ENCODE measurements at places on chromosomes 12 and 14.

- no peak for DNase-seq
- no peak overlapping the region for H3K4me3 ChIP-seq
- no peak overlapping the region for H3K27ac ChIP-seq
- H3K27me3 ChIP-seq, result no peaks in the 10 kb centered on the region
- H3K36me3 ChIP-seq, result no peaks in the 10 kb centered on the region
These were observed 394.5 kb upstream of the ATP2B1 start for GRCh38 chr12:90102957-90103652.

GRCh38 chr12:124774462-124775167 lies 89.0 kb downstream of the SCARB1 start:
- no peaks in the 10 kb centered on the region for H3K27me3 ChIP-seq
- DNase-seq, result no peak
- H3K27ac ChIP-seq, result no peak overlapping the region
- H3K4me3 ChIP-seq, result no peak overlapping the region
- H3K4me1 ChIP-seq, result peaks cover 8% of the 10 kb centered on the region

- DNase-seq, result no peak
- H3K27ac ChIP-seq, result no peak overlapping the region
- no peak overlapping the region for H3K4me3 ChIP-seq
- H3K36me3 ChIP-seq, result peaks cover 34% of the 10 kb centered on the region
- H3K4me1 ChIP-seq, result peaks cover 8% of the 10 kb centered on the region
These were observed 4.1 kb downstream of the OXA1L start for GRCh38 chr14:22770481-22771187.

DNA sequence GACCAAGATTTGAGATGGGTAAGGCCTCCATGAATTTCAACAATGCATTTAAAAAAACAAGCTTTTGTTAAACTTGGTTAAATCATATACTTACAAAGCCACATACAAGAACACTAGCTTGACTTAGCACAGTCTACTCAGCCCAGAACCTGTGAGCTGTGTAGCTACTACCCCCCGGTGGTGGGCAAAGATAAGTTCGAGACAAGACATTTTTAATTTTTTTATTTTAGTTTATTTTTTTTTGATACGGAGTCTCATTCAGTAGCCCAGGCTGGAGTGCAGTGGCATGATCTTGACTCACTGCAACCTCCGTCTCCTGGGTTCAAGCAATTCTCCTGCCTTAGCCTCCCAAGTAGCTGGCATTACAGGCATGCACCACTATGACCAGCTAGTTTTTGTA lies 3.7 kb upstream of the NECAP1 start:
- H3K27me3 ChIP-seq, result no peaks in the 10 kb centered on the region
- H3K36me3 ChIP-seq, result no peaks in the 10 kb centered on the region
- DNase-seq, result no peak
- H3K4me1 ChIP-seq, result peaks cover 2% of the 10 kb centered on the region
- no peak overlapping the region for H3K27ac ChIP-seq

GRCh38 chr12:97943359-97943758 lies 480.8 kb downstream of the RMST start:
- H3K4me3 ChIP-seq, result no peak overlapping the region
- H3K27ac ChIP-seq, result no peak overlapping the region
- H3K27me3 ChIP-seq, result no peaks in the 10 kb centered on the region
- DNase-seq, result peak; percentile 17
- no peaks in the 10 kb centered on the region for H3K36me3 ChIP-seq

GRCh38 chr12:127381043-127381668 lies 885.8 kb upstream of the TMEM132C start:
- DNase-seq, result peak; percentile 69
- no peak overlapping the region for H3K27ac ChIP-seq
- H3K27me3 ChIP-seq, result no peaks in the 10 kb centered on the region
- H3K4me1 ChIP-seq, result no peaks in the 10 kb centered on the region

DNA sequence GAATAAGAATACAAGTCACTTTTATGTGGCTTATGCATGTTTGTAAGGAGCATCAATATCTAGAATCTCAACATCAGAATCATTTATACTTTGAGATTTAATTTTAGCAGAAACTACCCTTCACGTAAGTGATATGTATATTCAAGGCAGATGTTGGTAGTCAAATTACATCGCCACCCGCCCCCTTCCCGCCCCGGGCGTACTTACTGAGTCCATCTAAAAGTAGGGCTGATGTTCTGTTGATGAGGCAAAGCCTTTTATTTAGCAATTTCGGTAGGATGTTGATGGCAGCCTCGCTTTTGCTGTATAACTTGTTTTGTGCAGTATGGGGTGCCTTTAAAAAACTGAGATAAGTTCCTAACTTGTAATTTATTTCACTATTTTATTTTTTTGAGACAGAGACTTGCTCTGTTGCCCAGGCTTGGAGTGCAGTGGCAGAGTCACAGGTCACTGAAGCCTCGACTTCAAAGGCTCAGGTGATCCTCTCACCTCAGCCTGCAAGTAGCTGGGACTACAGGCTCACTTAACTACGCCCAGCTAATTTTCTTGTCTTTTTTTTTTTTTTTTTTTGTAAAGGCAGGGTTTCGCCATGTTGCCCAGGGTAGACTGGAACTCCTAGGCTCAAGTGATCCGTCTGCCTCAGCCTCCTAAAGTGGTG lies 30.8 kb downstream of the KTN1 start:
- no peaks in the 10 kb centered on the region for H3K36me3 ChIP-seq
- H3K27me3 ChIP-seq, result no peaks in the 10 kb centered on the region
- H3K4me3 ChIP-seq, result no peak overlapping the region
- no peak for DNase-seq
- H3K4me1 ChIP-seq, result peaks cover 2% of the 10 kb centered on the region

DNA sequence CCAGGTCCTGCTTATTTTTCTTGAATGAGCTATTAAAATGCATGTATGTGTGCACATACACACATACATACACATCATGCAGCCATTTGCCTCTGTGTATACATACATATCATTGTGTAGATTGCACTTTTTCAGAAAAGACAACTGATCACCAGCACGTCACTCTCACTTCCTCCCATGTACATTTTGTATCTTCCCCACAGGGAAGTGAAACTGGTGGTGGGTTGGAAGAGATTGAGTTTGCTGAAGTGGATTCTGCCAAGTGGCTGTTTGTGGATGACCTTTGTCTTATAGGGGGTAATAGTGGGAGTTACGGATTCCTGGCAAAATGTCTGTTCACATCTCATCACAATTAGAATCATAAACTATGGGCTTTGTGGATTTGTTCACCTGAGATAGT lies 448.6 kb downstream of the RAD51B start:
- H3K27me3 ChIP-seq, result no peaks in the 10 kb centered on the region
- H3K36me3 ChIP-seq, result no peaks in the 10 kb centered on the region
- H3K27ac ChIP-seq, result no peak overlapping the region
- no peak for DNase-seq
- H3K4me1 ChIP-seq, result peaks cover 5% of the 10 kb centered on the region

- no peaks in the 10 kb centered on the region for H3K4me1 ChIP-seq
- no peaks in the 10 kb centered on the region for H3K27me3 ChIP-seq
- H3K4me3 ChIP-seq, result no peak overlapping the region
These were observed 24.3 kb upstream of the PLEKHD1 start for GRCh38 chr14:69460093-69460701.

GRCh38 chr14:63909984-63910383 lies 57.2 kb downstream of the SYNE2 start:
- H3K4me3 ChIP-seq, result no peak overlapping the region
- no peaks in the 10 kb centered on the region for H3K4me1 ChIP-seq
- no peak overlapping the region for H3K27ac ChIP-seq
- no peak for DNase-seq
- no peaks in the 10 kb centered on the region for H3K27me3 ChIP-seq
- peaks cover 3% of the 10 kb centered on the region for H3K36me3 ChIP-seq

DNA sequence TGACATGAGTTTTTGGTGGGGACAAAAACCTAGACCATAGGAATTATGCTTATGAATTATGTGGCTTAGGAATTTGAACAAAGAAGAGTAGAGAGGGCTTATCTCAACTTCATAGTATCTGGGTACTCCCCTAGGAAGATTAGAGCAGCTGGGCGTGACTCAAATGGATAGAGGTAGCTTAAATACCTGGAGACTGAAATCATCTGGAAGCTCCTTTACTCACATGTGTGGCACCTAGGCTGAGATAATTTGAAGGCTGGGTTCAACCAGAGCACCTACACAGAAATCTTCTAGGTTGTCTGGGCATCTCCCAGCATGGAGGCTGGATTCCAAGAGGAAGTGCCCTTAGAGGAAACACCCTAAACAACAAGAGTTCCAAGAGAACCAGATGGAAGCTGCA lies 393.9 kb downstream of the ADAMTS20 start:
- H3K27me3 ChIP-seq, result no peaks in the 10 kb centered on the region
- no peaks in the 10 kb centered on the region for H3K4me1 ChIP-seq
- no peak overlapping the region for H3K4me3 ChIP-seq
- no peak for DNase-seq
- no peak overlapping the region for H3K27ac ChIP-seq
- H3K36me3 ChIP-seq, result no peaks in the 10 kb centered on the region

GRCh38 chr14:63650256-63650952 lies 8.7 kb upstream of the WDR89 start:
- no peak overlapping the region for H3K4me3 ChIP-seq
- DNase-seq, result no peak
- no peaks in the 10 kb centered on the region for H3K4me1 ChIP-seq
- H3K36me3 ChIP-seq, result no peaks in the 10 kb centered on the region

GRCh38 chr12:109069307-109070271 lies 17.2 kb downstream of the USP30 start:
- DNase-seq, result no peak
- H3K4me3 ChIP-seq, result no peak overlapping the region
- no peaks in the 10 kb centered on the region for H3K27me3 ChIP-seq
- H3K36me3 ChIP-seq, result peaks cover 50% of the 10 kb centered on the region

DNA sequence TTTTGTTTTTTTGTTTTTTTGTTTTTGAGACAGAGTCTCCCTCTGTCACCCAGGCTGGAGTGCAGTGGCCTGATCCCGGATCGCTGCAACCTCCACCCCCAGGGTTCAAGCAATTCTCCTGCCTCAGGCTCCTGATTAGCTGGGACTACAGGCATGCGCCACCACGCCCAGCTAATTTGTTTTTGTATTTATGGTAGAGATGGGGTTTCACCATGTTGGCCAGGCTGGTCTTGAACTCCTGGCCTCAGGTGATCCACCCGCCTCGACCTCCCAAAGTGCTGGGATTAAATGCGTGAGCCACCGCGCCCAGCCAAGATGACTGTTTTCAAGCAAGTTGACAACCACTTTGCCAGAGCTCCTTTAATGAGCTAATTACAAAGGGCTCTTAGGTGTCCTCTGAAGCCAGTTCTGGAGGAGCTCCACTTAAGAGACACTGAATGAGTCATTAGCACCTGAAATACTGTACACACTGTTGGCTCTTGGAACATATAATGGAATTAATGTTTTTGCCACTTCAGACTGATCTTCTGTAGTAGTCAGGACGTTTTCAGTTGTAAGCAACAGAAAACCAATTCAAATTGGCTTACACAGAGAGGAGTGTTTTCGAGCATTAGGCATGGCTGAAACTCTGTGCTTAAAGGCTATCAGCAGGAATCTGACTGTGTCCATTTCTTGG lies 55.4 kb upstream of the MED13L start:
- no peak overlapping the region for H3K4me3 ChIP-seq
- H3K27ac ChIP-seq, result no peak overlapping the region
- no peak for DNase-seq
- no peaks in the 10 kb centered on the region for H3K4me1 ChIP-seq
- H3K36me3 ChIP-seq, result no peaks in the 10 kb centered on the region

GRCh38 chr14:21087294-21088091 lies 11.0 kb downstream of the ZNF219 start:
- H3K4me3 ChIP-seq, result no peak overlapping the region
- peaks cover 35% of the 10 kb centered on the region for H3K36me3 ChIP-seq
- H3K27ac ChIP-seq, result no peak overlapping the region
- H3K27me3 ChIP-seq, result no peaks in the 10 kb centered on the region

DNA sequence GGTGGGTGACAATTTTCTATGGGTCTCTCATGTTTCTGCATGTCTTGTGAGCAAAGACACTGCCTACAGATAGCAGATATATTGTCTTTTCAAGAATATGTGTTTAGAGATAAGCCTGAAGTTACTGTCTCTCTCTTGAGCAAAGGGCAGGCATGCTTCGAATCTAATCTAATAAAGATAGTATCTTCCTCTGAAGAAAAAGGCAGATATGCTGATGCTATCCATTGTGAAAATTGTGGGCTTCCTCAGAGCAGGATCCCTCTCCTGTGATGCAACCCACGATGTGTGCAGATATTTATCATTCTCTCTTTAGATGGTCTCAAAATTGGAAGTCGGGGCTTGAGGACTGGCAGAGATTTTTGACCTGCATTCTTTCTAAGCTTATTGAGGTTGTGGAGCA lies 187.0 kb downstream of the DACT1 start:
- H3K36me3 ChIP-seq, result no peaks in the 10 kb centered on the region
- no peaks in the 10 kb centered on the region for H3K4me1 ChIP-seq
- no peak overlapping the region for H3K27ac ChIP-seq
- no peak for DNase-seq

DNA sequence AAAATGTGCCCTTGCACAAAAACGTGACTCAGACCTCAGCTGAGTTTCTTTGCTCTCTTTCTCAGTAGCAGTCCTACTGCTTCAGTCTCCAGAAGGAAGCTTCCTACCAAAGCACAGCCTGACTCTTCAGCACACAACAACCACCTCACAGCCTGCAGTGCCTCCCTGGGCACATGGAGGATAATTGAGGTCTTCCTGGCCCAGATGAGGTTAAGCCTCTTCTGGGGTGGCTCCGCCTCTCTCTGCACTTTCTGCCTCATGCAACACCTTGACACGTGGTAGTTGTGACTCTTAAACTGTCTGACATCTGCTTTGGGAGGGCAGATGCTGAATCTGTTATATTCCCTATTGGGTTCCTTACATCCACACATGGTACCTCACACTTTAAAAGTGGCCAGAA lies 33.8 kb downstream of the GIT2 start:
- no peak overlapping the region for H3K27ac ChIP-seq
- DNase-seq, result no peak
- H3K4me1 ChIP-seq, result no peaks in the 10 kb centered on the region
- H3K4me3 ChIP-seq, result no peak overlapping the region
- peaks cover 18% of the 10 kb centered on the region for H3K36me3 ChIP-seq

DNA sequence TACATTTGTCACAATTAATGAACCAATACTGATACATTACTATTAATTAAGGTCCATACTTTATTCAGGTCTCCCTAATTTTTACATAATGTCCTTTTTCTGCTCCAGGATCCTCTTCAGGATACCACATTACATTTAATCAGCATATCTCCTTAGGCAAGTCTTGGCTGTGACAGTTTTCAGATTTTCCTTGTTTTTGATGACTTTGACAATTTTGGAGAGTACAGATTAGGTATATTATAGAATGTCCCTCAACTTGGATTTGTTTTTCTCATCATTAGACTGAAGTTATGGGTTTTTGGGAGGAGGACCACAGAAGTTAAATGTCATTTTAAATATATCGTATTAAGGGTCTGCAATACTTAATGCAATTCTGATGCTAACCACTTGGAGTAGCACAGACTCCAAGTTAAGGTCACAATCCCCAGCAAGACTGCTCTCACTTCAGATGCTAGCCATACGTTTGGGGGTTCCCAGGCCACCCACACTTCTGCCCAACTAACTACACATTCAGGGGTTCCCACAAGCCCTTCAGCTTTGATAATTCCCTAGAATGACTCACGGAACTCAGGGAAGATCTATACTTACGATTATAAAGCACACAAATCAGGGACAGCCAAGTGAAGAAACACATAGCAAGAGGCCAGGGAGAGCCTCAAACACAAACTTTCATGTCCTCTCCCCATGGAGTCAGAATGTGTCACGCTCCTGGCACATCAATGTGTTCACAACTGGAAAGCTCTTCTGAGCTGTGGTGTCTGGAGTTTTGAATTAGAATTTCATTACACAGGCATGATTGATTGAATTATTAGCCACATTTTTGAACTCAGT lies 17.0 kb upstream of the NUBPL start:
- H3K36me3 ChIP-seq, result no peaks in the 10 kb centered on the region
- H3K4me1 ChIP-seq, result no peaks in the 10 kb centered on the region
- H3K27ac ChIP-seq, result no peak overlapping the region
- DNase-seq, result no peak
- H3K27me3 ChIP-seq, result no peaks in the 10 kb centered on the region

- H3K4me3 ChIP-seq, result no peak overlapping the region
- no peaks in the 10 kb centered on the region for H3K36me3 ChIP-seq
- no peaks in the 10 kb centered on the region for H3K4me1 ChIP-seq
These were observed 450.3 kb downstream of the RMST start for GRCh38 chr12:97912943-97913342.

All from kidney (tissue), 22 donors.